ENCODE measurements at places on chromosomes 7 and 10.
A peak's percentile ranks its signal among the peaks of the same experiment; 100 is the strongest.

- DNase-seq: no peak
These were observed 18.8 kb downstream of the FOXI2 start for GRCh38 chr10:127755753-127756152.

GRCh38 chr7:37440738-37441385 is 7.8 kb downstream of the ELMO1 start:
- no peak for DNase-seq

GRCh38 chr7:140609646-140610045 is 31.0 kb downstream of the DENND2A start:
- no peak for DNase-seq

GRCh38 chr10:118488710-118489497 is 106.5 kb downstream of the PRLHR start:
- DNase-seq: no peak

- DNase-seq: no peak
These were observed 1.7 kb downstream of the CACNA2D1 start for GRCh38 chr7:82441669-82442478.

DNA sequence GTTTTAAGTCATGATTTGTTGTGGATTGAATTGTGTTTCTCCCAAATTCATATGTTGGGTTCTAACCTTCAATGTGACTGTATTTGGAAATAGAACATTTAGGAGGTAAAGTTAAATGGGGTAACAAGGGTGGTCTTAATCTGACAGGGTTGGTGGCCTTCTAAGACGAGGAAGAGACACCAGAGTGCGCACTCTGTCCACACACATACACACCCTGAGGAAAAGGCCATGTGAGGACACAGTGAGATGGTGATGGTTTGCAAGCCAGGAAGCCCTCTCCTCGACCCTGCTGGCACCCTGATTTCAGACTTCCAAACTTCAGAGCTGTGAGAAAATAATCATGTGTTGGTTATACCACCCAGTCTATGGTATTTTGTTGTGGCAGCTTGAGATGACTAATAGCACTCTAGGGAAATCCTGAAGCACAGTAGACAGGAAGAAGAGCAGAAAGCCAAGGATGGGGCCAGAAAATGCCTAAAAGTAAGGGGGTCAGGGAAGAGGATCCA is 28.0 kb upstream of the SEM1 start:
- DNase-seq: no peak

DNA sequence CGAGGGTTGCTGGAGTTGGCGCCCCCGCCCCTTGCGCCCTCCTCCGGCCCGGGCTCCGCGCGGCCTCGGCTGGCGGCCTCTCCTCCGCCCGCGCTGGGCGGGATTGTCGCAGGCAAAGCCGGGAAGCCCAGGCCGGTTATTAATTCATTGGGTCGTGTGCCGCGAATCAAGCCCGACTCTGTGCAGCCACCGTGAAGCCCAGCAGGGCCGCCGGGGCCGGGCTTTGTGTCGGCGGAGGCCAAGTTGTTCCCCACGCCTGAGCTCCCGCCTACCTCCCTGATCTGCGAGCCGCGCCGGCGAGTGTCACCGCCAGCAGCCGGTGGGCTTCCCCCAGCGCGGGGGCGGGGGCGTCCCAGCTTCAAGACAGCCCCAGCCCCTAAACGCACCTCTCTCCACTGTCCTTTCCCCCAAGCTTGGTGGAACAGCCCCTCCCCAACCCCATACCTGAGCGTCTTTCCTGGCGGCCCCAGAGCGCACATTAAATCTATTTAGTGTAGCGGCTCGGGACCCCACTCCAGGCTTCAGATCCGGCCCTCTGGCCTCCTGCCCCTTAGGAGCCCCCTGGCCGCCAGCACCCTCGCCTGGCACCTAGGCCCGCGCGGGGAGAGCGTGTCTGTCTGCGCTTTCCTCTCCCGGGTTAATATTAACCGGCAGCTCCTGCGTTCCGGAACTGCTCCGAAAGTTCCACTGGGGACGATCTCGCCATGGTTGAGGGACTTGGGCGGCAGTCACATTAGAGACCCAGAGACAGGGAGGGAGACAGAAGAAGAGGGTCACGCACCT is 3.5 kb downstream of the SHH start:
- DNase-seq: no peak

DNA sequence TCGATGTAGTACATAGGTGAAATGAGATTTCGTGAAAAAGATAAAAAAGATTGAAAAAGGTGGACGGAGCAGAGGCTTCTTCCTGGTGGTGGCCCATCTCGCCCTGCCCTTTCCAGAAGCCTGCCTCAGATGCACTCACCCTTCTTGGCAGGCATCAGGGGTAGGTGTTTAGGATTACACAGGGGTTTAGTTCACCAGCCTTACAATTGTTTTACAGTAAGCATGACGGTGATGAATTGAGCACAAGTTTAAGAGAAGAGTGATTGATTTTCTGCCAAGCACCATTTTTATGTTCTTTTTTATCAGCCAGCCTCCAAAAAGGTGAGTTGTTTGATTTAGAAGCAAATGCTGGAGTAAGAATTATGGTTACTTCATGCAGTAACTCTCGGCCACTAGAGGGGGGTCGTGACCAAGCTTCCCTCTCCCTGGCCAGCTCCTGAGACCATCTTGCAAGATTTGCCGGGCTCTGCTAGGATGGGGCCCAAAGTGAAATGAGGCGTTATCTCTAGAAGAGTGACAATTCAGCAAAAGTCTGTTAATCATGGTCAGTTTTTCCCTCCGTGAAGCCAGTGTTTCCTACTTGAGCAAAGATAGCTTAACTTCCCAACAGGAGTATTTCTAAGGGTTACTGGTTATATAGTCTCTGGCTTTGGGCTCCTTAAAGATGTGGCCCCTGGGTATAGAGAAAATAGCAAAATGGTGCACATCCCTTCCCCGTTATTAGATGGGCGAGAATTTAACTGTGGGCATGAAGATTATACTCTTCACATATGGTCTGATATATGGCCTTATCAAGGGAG is 228.8 kb downstream of the BMPER start:
- DNase-seq: peak; percentile 74

DNA sequence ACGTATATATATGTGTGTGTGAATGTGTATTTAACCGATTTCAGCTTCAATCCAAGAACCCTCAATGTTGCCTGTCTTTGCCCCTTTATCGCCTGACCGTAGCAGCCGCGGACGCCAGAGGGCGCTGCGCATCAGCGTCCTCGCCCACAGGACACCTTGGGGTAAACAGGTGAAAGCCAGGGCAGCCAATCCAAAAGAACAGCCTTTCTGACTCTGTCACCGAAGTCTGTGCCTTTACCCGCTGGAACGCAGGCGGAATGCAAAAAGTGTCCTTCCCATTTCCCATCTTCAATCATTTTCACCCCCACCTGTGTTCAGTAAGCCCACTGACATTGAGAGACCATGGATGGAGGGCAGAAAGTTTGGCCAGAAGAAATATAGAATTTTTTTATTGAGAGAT is 3.6 kb downstream of the NXPH1 start:
- no peak for DNase-seq

GRCh38 chr10:63698787-63699150 is 177.6 kb downstream of the REEP3 start:
- DNase-seq: no peak

GRCh38 chr7:24836084-24836483 is 78.8 kb upstream of the GSDME start:
- DNase-seq: no peak

DNA sequence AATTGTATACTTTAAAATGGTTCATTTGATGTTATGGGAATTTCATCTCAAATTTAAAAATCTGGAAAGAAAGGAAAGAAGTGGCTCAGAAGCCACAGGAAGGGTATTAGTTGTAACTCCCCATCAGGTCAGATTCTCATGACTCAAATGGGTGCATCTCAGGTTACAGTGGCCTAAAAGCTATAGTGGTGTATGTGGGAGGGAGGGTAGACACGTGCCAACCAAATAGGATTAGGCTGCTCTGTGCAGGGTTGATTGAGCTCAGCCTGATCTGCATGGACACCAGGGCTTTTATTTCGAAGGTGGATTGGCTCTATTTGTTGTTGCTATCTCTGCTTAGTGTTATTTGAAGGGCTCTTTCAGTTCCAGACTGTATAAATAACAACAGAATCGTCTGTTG is 121.5 kb upstream of the PRR15 start:
- DNase-seq: no peak

GRCh38 chr10:61888744-61889143 is 12.8 kb upstream of the ARID5B start:
- no peak for DNase-seq

GRCh38 chr7:37741776-37742175 is 58.2 kb downstream of the GPR141 start:
- DNase-seq: no peak

GRCh38 chr7:100585511-100586265 is at the start of gene LRCH4:
LRCH4 (minus strand) TSS chr7:100586129; CDS start chr7:100586100, 29 bp downstream.
- DNase-seq: no peak

DNA sequence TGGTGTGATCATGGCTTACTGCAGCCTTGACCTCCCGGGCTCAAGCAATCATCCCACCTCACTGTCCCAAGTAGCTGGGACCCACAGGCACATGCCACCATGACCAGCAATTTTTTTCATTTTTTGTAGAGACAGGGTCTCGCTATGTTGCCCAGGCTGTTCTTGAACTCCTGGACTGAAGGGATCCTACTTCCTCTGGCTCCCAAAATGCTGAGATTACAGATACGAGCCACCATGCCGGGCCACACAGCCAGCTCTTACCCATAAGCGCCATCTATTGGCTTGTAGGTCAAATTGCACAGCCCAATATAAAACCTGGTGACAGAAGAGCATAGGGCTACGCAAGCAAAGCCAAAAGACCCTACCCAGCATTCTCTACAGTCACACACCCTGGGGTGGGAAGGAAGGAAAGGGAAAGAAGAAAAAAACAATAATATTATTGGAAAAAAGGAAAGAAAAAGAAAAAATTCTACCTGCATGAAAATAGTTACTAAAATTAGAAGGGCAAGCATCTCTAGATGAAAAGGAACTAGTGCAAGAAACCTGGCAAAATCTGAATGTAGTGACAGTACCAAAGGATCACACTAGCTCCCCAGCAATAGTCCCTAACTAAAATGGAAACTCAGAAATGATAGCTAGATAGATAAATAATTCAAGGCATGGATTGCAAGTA is 29.4 kb upstream of the AMPH start:
- peak; percentile 37 for DNase-seq

GRCh38 chr10:846126-846685 is 85.3 kb downstream of the LARP4B start:
- no peak for DNase-seq

- no peak for DNase-seq
These were observed 313.5 kb downstream of the WDR37 start for GRCh38 chr10:1369665-1370064.

- no peak for DNase-seq
These were observed 260.4 kb upstream of the LYZL1 start for GRCh38 chr10:29028486-29028885.

- no peak for DNase-seq
These were observed 90.1 kb downstream of the RTKN2 start for GRCh38 chr10:62178568-62178967.

DNA sequence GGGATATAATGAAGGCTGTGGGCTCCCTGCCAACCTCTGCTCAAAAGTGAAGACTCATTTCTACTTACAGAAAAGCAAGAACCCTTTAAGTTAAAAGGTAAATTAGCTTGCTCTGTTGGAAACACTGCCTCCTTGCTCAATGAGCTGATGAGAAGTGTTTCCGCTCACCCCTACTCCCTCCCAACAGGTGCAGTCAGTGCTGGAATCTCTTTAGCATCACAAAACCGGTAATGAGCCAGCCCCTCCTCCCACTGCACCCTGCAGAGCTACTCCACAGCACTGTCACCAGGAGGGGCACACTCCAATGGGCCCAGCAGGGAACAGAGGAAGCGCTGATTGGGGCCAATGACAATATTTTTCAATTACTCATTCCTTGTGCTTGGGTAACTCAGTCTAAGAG is 262.5 kb downstream of the TCERG1L start:
- DNase-seq: no peak

- no peak for DNase-seq
These were observed 131.8 kb upstream of the GHITM start for GRCh38 chr10:84007482-84007881.

GRCh38 chr7:67550801-67551436 is 554.3 kb downstream of the TYW1 start:
- DNase-seq: no peak

GRCh38 chr7:14821757-14822480 is 80.6 kb downstream of the DGKB start:
- no peak for DNase-seq

DNA sequence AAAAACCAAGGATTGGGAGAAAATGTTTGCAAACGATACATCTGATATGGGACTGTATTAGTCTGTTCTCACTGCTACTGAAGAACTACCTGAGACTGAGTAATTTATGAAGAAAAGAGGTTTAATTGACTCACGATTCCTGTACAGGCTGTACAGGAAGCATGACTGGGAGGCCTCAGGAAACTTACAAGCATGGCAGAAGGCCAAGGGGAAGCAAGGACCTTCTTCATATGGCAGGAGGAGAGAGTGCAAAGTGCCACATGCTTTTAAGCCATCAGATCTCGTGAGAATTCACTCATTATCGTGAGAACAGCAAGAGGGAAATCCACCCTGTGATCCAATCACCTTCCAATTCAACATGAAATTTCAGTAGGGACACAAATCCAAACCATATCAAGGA is 11.0 kb downstream of the ZNF713 start:
- DNase-seq: no peak

- no peak for DNase-seq
These were observed 48.8 kb downstream of the RALA start for GRCh38 chr7:39672176-39672575.

All from amniotic stem cell (primary cell).